Endothelial cell (in vitro differentiated cells): ENCODE measurements at places on chromosomes 7 and 10.

- DNase-seq, result no peak
Measured at GRCh38 chr10:70323138-70323696, 39.4 kb upstream of the NPFFR1 start.

- DNase-seq, result no peak
Measured at GRCh38 chr10:116752563-116752962, 10.2 kb upstream of the HSPA12A start.

DNA sequence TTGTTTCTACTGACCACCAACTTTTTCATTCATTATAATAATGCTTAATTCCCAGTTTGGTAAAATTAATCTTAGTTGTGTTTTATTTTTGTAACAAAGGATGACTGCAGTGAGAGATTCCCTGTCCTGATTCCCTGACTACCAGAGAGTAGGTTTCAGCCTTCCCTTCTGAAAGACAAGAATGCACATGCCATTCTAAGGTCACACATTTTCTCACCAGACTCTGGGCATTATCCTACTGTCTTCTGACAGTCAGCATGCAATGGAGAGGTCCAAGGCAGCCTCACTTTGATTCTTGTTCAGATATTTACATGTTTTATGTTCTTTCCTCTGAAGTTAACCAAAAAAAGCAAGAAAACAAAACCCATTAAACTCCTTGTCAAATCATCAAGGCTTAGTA, 372.7 kb upstream of the CDC14C start:
- no peak for DNase-seq

DNA sequence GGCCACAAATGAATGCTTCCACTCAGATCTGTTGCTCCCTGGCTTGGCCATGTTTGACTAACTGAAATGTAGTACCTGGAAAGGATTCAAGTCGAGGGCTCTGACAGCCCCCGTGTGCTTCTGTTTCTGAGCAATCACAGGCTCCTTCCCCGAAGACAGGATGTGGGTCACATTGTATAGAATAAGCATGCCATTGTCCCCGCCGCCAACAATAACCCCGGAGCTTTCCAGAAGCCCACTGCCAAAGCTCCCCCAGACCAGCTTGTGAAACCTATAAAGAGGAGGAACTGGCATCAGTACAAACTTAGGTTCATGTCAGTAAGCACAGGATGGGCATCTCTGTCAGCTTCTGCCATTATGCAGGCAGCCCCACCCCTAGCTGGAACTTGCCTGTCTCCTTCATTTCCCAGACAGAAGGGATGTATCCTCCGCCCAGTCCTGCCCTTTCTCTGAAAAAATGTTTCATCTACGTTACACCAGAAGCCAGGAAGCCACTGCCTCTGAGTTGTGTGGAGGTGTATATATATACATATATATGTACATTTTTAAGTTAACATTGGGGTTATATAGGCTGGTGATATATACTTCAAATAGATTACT, 10.3 kb downstream of the SEC31B start:
- no peak for DNase-seq

GRCh38 chr10:118568327-118568848, 27.1 kb downstream of the PRLHR start:
- DNase-seq, result peak; percentile 67

- no peak for DNase-seq
Measured at GRCh38 chr7:46852795-46853194, 729.1 kb downstream of the TNS3 start.

GRCh38 chr7:36659638-36660341, 64.5 kb downstream of the AOAH start:
- no peak for DNase-seq

GRCh38 chr10:128211064-128211504, 84.9 kb upstream of the MKI67 start:
- DNase-seq, result no peak

GRCh38 chr7:40542982-40543741, 408.4 kb downstream of the SUGCT start:
- DNase-seq, result no peak

GRCh38 chr10:79293841-79294581, 53.3 kb upstream of the PPIF start:
- DNase-seq, result no peak

- DNase-seq, result peak; percentile 61
Measured at GRCh38 chr7:142412551-142413193, 154.8 kb upstream of the PRSS58 start.

- DNase-seq, result no peak
Measured at GRCh38 chr7:148304456-148304855, 286.1 kb upstream of the C7orf33 start.

GRCh38 chr7:12540850-12541249, 29.7 kb upstream of the SCIN start:
- no peak for DNase-seq

GRCh38 chr10:50992356-50992901, 81.9 kb upstream of the PRKG1 start:
- peak; percentile 13 for DNase-seq

- DNase-seq, result no peak
Measured at GRCh38 chr10:68586606-68587305, 26.6 kb downstream of the TET1 start.

- DNase-seq, result peak; percentile 63
Measured at GRCh38 chr7:2886900-2887299, 42.8 kb upstream of the GNA12 start.

DNA sequence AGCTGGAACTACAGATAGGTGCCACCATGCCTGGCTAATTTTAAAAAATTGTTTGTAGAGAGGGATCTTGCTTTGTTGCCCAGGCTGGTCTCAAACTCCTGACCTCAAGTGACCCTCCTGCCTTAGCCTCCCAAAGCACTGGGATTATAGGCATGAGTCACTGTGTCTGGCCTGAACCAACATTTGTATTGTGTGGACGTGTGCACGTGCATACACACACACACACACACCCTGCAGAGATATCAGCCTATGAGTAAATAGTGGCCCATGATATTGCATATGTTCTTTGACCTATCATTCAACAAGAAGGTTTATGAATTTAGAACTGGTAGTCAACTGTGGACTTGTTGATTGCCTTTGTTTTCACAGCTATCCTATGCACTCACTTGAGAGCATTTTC, 161.6 kb downstream of the BAMBI start:
- no peak for DNase-seq

DNA sequence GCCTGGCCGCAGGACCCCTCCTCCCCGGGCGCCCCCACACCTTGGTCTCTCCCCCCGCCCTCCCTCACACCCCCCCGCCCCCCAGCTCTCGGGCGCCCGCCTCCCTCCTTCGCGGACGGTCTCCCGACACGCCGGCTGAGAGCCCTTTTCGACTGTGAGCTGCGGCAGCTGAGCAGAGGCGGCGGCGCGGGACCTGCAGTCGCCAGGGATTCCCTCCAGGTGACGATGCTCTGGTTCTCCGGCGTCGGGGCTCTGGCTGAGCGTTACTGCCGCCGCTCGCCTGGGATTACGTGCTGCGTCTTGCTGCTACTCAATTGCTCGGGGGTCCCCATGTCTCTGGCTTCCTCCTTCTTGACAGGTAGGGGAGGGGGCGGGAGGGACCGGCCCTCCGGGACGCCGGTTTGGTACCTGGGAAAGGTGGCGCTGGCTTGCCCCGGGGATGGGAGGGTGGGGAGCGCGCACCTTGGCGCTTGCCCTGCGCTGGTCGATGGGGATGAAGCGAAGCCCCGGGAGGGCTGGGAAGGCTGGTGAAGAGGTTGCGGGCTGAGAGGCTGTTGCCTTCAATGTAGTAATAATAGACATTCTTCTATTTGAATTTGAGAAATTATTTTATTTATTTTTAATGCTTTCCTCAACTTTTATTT, at the start of gene BMPER:
Gene BMPER, plus strand, starts transcription at position 151 of the 644 bp plus-strand sequence. Its CDS starts 75 bp downstream, at position 226.
- peak; percentile 47 for DNase-seq
